ENCODE measurements at places on chromosomes 4 and X. TPM values are rescaled to one million over a fixed set of nuclear protein-coding genes. Genes with fewer than 3 reads are reported as not detected.

Gene BEX5
- not detected for total RNA-seq

Gene UGT2A1
- total RNA-seq: not detected

Gene TEX13C
- not detected for total RNA-seq

Gene HSFX4
- total RNA-seq: not detected

Gene TMPRSS11E
- total RNA-seq: not detected

Gene CPE
- total RNA-seq: 6.3 TPM

Gene CLDN2
- total RNA-seq: not detected

Gene XAGE5
- not detected for total RNA-seq

Gene NXF2
- not detected for total RNA-seq

Gene WDR17
- 0.06 TPM for total RNA-seq

Gene FDCSP
- total RNA-seq: not detected

Gene FGG
- total RNA-seq: not detected

Gene RENBP
- 1.1 TPM for total RNA-seq

Gene TET2
- total RNA-seq: 4.4 TPM

Gene KLHL5
- total RNA-seq: 31.6 TPM

Gene CLGN
- total RNA-seq: not detected

Gene CT45A1
- total RNA-seq: not detected

Gene AIMP1
- total RNA-seq: 16.1 TPM

Gene GAGE2A
- total RNA-seq: not detected

Gene MYOZ2
- not detected for total RNA-seq

Gene DOK7
- not detected for total RNA-seq

Gene TBCK
- 28.1 TPM for total RNA-seq

Gene IL2RG
- total RNA-seq: not detected

Gene ATP2B3
- not detected for total RNA-seq

Gene CT45A3
- total RNA-seq: not detected

Gene DDX53
- total RNA-seq: not detected

Gene UGT2B10
- not detected for total RNA-seq

Gene AKAP4
- not detected for total RNA-seq

Gene OPHN1
- 4.1 TPM for total RNA-seq

Gene FAM236B
- total RNA-seq: not detected

Gene ADRA2C
- total RNA-seq: not detected

Gene HSFX3
- not detected for total RNA-seq

Gene GNRHR
- total RNA-seq: not detected

Gene ACE2
- total RNA-seq: 0.24 TPM

Gene IL15
- total RNA-seq: 1.8 TPM

Gene FOXR2
- total RNA-seq: not detected

Gene TAF7L
- total RNA-seq: 0.05 TPM

Gene ARHGAP36
- not detected for total RNA-seq

Gene BMX
- not detected for total RNA-seq

Gene ZXDA
- total RNA-seq: 6.2 TPM

Gene P2RY8
- total RNA-seq: not detected

Gene GRID2
- total RNA-seq: not detected

Gene BST1
- total RNA-seq: 9.5 TPM

Gene GAB3
- total RNA-seq: 2.9 TPM

Gene LUZP4
- total RNA-seq: not detected

Gene BMP3
- total RNA-seq: not detected

Gene CFP
- 0.06 TPM for total RNA-seq

Gene TEX13B
- total RNA-seq: not detected

Gene LONRF3
- total RNA-seq: 1.8 TPM
